ENCODE measurements at places on chromosomes 6 and 20.
A peak's percentile ranks its signal among the peaks of the same experiment; 100 is the strongest.

DNA sequence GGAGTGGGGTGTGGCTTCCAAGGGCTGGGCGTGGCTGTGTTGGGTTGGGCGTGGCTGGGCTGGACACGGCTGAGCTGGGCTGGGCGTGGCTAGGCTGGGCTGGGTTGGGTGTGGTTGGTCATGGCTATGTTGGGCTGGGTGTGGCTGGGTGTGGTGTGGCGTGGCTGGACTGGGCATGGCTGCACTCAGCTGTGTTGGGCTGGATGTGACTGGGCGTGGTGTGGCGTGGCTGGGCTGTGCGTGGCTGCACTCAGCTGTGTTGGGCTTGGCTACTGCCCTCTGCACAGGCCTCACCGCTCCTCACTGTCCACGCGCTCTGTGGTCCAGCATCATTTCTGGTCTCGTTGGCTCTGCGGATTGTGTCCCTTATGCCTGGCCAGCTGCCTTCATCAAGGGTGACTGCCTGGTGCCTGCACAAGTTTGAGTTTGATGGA is 43.5 kb upstream of the SLCO4A1 start:
- DNase-seq = no peak

GRCh38 chr6:160634706-160635105 is 29.4 kb downstream of the LPA start:
- no peak for DNase-seq

DNA sequence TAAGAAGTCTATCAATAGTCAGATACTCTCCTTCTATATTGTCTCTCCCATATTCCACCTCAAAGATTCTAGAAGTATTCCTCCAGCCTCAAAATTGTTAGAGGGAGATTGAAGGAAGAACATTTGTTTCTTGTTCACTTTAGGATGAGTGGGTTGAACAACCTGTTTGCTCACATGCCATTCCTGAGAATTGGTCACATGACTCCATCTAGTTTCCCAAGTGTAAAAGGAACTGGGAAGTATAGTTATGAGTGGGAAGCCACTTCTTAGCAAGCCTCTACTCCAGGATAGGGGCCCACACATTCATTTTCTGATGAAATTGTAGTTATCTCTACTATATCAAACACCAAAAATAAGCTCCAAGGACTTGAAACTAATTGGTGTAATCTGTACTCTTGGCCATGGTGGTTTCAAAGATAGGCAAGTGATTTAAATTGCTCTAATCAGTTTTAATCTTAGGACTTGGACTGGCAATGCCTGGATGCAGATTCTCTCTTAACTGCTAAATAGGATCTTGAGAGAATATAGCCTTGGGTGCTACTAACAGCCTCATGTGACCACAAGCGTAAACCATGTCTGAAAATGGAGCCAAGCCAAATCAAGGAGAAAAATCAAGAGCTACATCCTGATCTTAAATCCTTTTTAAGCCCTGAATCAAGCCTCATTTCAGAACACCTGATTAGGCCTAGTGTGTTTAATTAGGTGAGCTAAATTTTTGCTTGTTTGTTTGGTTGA is 758.7 kb upstream of the MAN1A1 start:
- no peak for DNase-seq

GRCh38 chr6:32076321-32076809 is 32.8 kb downstream of the TNXB start:
- peak; percentile 79 for DNase-seq

DNA sequence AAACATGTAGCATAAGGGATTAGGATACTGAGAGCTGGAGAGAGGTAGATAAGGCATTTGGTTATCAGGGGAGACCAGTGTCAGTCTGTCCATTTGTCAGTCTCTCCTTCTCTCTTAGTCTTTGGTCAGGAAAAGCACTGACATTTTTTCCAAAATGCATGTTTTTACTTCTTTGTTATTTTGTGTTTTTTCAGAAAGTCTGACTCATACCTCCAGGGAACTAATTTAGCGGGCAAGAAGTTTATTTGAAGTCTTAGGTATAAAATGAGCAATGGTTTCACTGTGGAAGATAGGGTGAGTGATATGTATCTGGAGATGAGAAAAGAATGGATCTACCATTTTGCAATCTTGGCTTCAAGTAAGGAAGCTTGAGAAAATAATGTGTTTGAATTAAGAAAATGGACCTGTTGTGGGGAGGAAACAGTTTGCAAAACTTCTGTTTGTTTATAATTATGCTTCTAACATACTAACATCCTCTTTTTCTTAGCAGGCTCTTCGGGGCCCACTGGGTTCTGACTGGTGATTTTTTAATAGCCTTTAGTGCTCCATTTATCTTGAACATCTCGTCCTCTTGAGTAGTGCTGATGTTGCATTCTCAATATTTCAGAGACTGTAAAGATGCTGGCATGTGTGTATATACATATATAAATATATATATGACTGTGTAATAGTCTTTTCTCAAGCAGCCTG is 66.9 kb upstream of the FABP7 start:
- no peak for DNase-seq

- DNase-seq = no peak
These were observed 304.2 kb downstream of the TFAP2C start for GRCh38 chr20:56933331-56933698.
